T follicular helper cell (primary cell): ENCODE measurements at places on chromosomes 6 and 20.

DNA sequence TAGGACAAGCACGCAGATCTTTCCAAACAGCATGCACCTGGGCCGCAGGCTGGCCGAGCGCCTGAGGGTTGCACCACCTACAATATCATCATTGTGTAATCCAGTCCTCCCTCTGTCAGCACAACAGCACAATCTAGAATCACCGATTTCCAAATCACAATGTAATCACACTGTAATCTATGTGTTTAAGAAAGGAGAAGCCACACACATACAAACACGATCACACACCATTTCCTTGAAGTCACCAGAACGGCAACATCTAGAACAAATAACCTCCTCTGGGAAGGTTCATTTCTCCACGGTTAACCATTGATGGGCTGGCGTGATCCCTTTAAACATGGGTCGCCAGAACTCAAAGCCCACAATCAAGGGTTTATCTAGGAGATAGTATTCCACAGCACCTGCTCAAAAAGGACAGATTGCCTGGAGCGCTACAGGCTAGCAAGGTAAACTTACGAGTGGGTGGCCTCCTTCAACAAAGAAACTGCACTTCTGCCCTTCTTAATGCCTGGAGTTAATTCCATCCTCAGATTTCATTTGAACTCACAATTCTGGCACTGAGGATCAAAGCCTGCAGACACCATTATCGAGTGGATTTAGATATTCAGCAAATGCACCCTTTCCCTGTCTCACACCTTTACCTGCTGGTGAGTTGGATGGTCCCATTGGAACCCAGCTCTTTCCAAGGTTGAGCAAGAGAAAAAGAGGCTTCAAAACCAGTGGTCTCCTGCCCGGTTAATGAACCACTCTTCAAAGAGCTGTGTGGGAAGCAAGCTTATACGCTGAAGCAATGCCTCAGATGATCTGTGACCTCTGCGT lies 83.8 kb upstream of the FOXQ1 start:
- no peak for DNase-seq

DNA sequence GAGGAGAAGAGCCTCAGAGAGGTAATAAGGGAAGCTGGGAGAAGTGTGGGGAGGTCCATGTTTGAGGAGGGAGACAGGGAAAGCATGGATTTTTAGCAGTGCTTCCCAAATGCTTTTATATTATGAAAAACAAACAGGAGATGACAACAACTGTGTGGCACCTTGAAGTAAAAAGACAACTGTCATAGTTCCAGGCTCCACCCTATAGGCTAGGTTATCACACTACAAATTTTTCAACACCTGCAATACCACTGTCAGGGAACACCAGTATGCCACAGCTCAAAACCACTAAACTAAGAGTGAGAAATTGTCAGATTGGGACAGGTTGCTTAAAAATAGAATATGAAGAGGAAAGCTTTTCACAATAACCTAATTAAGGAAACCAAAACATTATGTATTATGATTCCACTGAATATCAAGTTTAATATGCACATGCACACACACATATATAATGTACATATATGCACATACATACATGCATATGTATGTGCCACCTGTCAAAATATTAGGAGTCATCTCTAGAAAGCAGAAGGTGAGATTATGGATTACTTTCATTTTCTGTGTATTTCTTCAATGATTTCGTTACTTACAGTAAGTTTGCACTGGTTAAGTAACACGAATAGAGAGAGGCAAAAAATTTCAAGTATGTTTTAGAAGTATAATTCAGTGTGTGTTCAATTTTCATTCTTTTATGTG lies 261.2 kb downstream of the PTPRK start:
- no peak for DNase-seq

GRCh38 chr6:100366419-100366818 lies 98.3 kb downstream of the SIM1 start:
- DNase-seq = no peak

GRCh38 chr20:834151-834746 lies 734 bp downstream of the FAM110A start:
- no peak for DNase-seq

- DNase-seq = no peak
Measured at GRCh38 chr6:854406-855118, 161.6 kb upstream of the EXOC2 start.

- DNase-seq = no peak
Measured at GRCh38 chr20:9051508-9051907, 17.4 kb upstream of the PLCB4 start.

DNA sequence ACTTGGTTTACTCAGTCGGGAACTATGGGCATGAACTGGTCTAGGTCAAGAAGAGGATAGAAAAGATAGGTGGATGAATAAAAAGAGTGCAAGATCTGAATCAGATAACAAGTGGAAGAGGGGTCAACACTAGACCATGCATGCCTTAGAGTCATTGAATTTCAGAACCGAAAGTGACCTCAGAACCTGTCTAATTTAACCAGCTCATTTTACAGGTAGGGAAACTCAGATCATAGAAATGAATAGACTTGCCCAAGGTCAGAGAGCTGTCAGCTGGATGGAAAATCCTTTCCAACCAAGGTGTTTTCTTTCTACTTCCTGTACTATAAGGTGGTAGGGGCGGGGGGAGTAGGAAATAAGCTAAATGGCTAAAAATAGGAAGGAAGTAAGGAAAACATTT lies 121.4 kb upstream of the ADGRF1 start:
- no peak for DNase-seq

DNA sequence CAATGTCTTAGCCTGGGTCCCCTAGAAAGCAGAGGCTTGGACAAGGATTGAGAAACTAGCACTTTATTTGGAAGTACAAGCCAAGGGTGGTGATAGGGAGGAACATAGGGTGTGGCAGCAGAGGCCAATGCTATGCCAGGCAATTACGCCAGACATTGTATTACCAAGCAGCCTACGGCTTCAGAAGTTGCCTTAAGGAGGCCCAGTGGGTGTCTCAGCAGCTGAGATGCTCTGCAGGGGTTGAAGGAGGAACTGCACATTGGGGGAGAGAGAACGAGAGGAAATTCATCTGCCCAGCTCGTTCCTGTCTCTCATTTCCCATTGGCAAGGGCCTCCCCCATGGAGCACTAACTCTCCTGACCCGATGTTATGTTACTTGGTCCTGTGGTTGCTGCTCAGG lies 859 bp downstream of the C20orf202 start:
- no peak for DNase-seq

GRCh38 chr6:25017486-25017885 lies 81.7 kb upstream of the RIPOR2 start:
- no peak for DNase-seq

GRCh38 chr6:46370622-46371021 lies 120.6 kb downstream of the RCAN2 start:
- DNase-seq = no peak

GRCh38 chr20:22921595-22922421 lies 113.3 kb upstream of the SSTR4 start:
- no peak for DNase-seq

DNA sequence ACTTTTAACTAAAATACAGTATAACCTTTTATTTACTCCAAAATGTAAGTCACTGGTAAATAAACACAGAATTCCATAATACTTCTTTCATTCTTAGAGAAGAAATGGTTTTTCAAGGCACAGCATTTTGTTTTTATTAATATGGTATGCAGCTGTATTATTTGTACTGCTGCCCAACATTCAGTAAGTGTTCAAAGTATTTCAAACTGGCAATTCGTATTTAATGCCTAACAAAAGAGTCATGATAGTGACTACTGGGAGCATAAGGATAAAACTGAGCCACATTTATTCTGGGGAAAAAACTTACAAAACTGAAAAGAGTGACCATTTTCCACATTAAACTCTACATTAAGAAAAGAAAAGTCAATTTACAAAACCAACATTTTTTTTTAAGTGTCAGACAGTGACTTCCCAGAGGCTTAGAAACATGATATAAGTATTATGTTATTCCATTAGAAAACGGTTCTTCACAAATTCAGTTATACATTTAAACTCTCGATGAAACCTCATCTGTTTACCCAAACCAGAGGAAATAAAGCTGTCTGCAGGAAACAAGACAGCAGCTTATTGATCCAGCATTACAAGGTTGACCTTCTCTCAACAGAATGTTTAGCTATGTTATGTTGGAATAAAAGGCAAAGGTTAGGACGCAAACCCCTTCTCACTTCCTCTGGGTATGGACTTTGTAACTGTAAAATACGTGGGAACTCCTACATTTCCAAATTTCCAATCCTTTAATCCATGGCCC lies 24.3 kb downstream of the EPB41L2 start:
- no peak for DNase-seq

GRCh38 chr20:60361761-60362395 lies 403.7 kb downstream of the CDH26 start:
- DNase-seq = no peak

DNA sequence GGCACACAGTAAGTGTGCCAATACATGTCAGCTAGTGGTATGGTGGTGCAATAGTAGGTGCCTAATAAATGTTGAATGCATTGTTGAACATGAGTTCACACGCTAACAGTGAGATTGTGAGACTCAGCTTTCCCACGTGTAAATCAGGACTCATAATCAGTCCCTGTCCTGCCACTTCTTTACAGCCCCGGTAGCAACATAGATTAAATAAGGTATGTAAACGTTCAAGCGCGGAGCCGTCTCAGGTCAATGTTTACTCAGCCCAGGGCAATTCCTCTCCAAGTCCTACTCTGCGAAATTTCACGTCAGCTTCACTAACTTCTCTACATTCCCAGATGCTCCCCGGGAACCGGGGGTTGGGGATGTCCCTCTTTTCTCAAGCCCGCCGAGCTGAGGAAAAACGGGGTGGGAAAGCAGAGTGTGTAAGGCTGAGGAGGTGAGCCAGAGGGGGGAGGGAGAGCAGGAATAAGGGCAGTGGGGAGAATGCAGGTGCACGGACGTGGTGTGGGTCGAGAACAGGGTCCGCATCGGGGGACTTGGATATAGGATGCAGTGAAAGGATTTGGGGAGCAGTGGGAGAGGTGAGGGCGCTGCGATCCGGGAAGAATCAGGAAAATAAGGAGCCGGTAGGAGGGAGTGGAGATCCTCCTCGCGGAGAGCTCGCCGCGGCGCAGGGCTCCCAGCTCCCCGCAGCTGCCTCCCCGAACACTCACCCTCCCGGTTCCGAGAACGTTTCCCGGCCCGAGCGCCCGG lies 544 bp upstream of the TP53INP2 start:
- DNase-seq = no peak

GRCh38 chr20:38545771-38546170 lies 35.2 kb upstream of the ADIG start:
- DNase-seq = no peak

GRCh38 chr6:56803594-56803993 lies 151.3 kb upstream of the BEND6 start:
- DNase-seq = no peak

DNA sequence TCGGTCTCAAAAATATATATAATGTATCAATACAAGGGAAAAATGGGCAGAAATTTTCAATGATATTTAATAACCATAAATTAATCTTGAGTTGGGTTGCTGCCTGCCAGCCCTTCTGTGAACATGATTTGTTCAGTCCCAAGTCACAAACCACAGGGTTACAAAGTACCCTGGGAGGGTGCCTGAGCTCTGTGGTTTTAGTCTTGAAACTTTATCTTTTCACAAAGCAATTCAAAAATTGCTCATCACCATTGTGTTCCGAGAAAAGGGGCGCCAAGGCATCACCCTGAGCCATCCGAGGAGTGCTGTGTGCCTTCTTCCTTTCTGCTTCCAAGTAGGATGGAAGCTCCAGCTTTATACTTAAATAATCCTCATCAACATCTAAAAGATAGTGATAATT lies 141.6 kb upstream of the AKAP12 start:
- DNase-seq = no peak

- DNase-seq = peak; percentile 40
Measured at GRCh38 chr6:31888276-31889258, 8.9 kb downstream of the EHMT2 start.

DNA sequence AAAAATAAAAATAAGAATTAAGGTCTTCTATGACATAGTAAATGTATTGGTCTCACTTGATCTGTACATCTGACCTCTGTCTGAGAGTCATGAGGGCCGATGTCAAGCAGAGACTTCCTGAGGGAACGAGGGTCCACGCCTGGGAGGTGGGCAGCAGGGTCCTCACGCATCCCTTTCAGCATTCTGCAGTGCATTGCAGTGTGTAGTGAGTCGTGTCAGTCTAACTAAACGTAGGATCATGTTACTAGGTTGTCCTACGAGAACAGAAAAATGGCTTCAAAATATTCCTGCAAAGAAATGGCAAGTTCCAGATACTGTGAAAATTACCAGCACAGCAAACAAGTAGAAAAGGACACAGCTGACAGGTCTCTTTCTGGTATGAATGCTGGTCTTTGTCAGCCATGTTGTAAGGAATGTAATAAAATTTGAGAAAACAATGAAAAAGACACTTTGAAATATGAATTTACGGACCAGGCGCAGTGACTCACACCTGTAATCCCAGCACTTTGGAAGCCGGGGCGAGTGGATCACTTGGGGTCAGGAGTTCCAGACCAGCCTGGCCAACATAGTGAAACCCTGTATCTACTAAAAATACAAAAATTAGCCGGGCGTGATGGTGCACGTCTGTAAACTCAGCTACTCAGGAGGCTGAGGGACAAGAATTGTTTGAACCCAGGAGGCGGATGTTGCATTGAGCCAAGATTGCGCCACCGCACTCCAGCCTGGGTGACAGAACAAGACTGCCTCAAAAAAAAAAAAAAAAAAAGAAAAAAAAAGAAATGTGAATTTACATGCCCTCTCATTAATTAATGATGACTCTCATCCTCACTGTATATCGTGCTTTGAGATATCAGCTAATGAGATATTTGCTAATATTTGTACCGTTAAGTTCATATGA lies 2.4 kb upstream of the AHCY start:
- no peak for DNase-seq

DNA sequence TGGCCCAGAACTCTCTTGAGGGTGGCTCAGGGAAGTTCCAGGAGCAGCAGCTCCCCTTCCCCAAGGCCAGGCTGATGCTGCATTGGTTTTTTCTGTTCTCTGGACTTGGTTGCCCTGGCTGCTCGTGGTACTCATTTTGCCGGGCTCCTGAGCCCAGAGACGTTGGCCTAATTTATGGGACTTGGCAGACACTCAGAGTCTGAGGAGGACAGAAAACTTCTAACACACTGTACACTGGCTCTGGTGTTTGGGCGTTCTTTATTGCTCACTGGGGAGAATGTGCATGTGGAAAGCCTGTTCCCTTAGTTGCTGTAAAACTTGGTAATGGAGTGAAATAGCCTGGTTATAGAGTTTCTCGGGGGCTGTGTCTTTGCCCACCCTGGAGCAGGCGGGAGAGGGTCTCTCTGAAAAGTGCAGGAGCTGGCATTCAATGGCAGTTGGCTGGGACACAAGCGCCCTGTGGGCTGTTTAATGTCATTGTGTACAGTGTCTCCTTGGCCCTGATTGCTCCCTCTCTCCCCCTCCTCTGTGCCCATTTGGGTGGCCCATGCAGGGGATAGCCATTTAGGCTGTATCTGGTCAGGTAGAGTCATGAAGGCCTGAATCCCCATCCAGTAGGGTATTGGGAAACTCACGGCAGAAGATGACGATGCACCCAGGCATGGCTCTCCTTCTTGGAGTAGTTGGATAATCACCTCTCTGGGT lies 109.3 kb downstream of the CDC5L start:
- no peak for DNase-seq
